ENCODE measurements at places on chromosomes 3 and 15.
A peak's percentile ranks its signal among the peaks of the same experiment; 100 is the strongest.

GRCh38 chr3:108221393-108221792, 831 bp downstream of the IFT57 start:
- DNase-seq: no peak

DNA sequence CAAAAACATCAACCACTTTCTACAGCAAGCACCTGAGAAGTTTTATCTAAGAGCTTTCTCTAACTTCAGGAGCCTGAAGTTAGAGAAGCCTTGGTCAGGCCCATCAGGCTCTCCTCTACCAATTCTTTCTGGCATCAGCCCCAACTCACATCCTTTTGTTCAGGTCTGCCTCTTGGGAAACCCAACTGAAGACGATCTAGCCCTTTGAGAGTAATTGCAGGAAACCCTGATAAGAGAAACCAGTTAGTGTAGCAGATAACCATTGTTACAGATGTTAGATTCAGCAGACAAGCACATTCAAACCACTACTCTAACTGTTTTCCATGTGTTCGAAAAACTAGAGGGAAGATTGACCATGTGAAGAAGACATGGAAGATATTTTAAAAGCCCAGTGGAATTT, 27.0 kb upstream of the DYNC1LI1 start:
- DNase-seq: no peak

GRCh38 chr15:25810631-25811091, 52.5 kb downstream of the ATP10A start:
- no peak for DNase-seq

GRCh38 chr3:196661400-196661799, 21.9 kb downstream of the NRROS start:
- DNase-seq: no peak

DNA sequence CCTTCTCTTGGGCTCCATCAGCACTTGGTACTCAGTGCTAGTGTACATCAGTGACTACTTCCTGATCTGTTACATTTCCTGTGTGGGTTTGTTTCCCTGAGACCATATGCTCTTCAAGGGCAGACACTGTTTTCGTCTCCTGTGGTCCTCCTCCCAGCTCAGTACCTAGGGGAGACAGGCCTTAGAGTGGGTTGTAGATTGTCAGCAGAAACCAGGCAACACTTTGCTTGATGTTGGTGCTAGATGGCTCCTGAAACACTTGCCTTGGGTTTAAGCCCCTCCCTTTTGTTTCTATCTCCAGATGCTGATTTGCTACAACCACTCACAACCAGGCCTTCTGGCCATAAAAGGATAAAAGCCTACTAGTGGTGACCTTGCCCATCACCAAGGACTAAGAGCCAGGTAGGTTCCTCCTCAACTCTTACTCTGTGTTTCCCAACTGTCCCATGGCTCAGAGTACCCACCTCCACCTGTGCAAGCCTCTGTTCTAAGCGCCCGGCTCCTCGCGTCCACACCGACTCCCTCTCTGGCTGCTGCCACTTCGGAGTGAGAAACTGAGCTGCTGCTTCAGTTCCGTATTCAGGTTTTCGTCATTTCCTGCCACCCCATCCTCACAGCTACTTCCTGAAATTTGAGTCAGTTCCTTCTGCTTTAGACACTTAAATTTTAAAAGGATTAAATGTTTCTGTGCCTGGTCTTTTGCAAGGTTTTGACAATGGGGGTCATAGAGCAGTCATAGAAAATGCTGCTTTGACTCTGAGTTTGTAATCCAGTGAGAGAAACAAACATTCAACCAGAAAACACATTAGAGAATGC, at the start of gene HCLS1:
Gene HCLS1 (minus strand): TSS at position 548 of the 816 bp plus-strand sequence. CDS start 2,556 bp downstream, outside the sequence.
- no peak for DNase-seq

- no peak for DNase-seq
These were observed 35.7 kb upstream of the BCL6 start for GRCh38 chr3:187781001-187781400.

GRCh38 chr15:48642795-48643194, 2.7 kb downstream of the FBN1 start:
- DNase-seq: no peak

DNA sequence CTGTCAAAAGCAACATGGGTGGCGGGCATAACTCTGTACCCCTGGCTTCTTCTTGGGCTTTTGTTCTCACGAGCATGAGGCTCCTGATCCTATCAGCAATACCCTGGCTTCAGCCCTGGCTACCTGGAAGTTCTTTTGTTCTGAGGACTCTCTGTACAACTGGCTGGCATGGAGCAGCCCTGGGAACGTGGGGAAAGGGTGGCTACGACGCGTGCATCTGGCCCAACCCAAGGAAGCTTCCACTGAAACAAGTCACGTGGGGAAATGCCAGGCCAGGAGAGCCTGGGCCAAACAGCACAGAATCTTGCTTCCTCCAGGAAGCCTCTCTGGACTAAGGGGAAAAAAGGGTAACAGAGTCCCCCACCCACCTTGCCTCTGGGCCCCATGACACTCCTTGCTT, 22.7 kb upstream of the ATP2B2 start:
- peak; percentile 36 for DNase-seq

DNA sequence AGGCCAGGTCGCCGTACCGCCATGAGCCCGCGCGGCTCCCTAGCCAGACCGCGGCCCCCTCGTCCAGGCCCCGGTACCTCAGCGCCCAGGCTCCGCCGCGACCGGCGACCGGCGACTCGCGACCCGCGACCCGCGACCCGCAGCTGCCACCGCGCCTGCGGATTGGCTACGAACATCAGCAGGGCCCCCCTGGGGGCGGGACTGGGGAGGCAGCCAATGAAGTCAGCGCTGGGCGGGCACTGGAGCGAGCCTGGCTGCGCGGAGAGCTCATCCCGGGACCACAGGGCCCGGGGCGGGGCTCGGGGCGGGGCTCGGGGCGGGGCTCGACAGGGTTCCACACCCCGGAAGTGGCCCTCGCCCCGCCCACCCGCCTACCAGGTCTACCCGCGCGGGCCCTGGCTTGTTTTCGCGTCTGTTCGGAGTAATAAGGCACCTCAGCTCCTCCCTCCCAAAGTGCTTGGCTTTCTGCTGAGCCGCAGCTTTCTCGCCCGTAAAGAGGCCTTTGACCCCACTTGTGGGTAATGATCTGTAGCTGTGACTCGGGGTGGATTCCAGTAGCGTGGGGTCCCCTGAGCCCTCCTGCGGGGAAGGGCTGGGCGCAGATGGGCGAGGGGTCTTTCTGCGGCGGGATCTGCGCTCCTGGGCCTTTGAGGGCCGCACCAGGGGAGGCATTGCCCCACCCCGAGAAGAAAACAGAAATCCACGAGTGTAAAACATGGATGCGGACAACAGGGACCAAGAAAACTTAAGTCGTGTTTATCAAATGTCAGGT, at the start of gene LYSMD4:
Gene LYSMD4 (minus strand): TSS at position 170 of the 772 bp plus-strand sequence. CDS start 1,438 bp downstream, outside the sequence.
- DNase-seq: peak; percentile 98

- DNase-seq: no peak
These were observed 12.8 kb downstream of the BCL2L10 start for GRCh38 chr15:52099651-52100272.

- DNase-seq: no peak
These were observed 40.5 kb downstream of the IL5RA start for GRCh38 chr3:3069723-3070122.

GRCh38 chr3:8343058-8343457, 158.6 kb upstream of the LMCD1 start:
- no peak for DNase-seq

DNA sequence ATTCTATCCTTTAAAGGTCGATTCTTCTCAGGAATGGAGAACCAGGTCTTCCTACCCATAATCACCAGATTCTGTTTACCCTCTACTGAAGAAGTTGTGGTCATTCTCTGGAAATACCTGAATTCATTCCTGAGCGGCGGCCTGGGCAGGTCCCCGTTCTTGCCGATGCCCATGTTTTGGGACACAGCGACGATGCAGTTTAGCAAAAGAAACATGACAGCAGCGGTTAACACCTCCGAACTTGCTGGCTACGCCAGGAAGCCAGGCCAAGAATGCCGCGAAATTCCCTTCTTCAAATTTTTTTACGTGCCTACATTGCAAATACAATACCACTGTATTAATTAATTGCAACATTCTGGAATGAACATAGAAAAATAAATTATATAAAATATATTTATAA, 1.4 kb downstream of the DHFR2 start:
- DNase-seq: no peak

GRCh38 chr3:62057339-62058047, 315.9 kb downstream of the FEZF2 start:
- no peak for DNase-seq

DNA sequence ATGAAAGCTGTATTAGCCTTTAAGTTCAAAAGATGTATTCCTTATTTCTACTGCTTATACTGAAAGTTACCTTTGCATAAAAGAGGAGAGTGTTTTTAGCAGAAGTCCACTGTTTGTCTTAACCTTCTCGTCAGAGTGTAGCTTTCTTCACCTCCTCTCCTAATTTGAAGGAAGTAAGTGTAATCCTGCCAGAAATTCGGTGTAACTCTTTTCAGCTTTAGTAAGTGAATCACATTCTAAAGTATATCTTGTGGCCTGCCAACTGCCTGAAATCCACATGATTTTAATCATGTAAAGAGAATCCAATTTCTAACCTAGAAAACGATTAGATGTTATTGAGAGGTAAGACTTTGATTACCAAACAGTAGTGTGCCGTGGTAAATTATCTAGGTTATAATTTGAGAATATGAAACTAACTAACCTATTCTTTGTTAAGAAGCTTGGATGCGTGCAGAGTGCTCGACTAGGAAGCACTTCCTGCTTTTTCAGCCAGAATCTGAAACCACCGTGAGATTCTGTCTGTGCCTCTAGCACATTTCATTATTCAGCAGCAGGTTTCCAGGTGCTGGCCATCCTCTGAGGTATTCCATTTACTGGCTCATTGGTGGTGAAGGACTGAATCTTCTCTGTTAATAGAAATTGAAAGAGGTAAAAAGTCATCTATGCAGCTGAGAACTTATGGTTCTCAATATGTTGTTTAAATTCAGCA, 7.5 kb downstream of the GYG1 start:
- DNase-seq: no peak

DNA sequence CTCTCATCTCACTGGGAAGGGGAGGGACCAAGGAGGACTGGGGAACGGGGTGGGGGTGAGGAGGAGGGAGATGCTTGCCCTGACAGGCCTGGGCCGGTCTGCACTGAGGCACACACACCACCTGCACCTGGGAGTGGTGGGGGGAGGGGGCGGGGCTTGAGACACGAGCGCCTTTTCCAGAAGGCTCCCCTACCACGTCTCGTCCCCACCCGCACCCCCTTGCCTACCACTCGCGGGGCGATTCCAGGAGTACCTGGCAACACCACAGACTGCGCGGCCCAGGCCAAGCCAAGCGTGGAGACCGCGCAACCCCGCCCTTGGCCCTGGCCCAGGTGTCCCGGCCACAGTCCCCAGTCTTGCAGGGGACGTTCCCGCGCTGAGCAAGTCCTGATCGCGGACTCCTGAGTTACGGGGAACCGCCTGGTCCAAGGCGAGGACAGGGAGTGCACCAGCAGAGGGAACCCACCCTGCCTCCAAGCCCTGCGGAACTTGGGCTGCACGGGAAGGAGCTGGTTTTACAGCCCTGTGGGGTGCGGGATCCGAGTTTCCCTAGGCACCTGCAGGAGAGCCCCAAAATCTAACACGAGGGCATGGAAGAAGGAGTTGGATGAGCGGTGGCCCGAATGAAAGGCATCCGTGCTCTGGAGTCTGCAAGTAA, 68.1 kb upstream of the SH3GL3 start:
- DNase-seq: no peak

GRCh38 chr3:73580343-73580742, 44.4 kb downstream of the PDZRN3 start:
- DNase-seq: peak; percentile 66

- no peak for DNase-seq
These were observed 15.3 kb downstream of the ZBTB47 start for GRCh38 chr3:42668793-42669217.

DNA sequence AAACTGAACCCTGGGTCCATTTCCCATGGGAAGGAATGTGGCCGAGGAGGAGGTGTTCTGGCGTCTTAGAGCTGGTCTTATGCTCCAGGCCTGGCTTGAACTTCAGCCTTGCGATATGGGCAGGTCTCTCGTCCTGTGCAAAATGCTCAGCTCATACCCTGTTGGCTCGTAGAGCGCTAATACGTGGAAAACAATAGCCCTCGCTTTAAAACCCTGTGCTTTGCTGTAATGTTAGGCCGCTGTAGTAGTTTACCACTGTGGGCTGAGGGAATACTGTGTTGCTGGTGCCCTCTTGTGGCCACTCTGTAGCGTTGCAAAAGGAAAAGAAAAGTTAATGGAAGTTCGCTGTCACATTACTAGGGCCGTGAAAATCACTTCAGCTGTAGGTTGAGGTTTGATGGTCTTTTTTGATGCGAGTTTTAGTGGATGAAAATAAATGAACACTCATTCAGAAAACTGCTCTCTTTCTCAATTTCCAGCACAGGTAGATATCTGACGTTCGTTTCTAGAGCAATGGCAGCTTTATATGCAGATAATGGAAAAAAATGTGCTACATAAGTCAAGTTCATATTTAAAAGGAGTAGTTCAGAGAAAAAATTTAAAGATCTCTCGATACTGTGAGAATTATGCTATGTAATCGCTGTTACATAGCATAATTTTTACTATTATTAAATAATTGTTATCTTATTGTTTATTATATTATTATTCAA, 92.9 kb downstream of the MCTP2 start:
- DNase-seq: no peak

GRCh38 chr3:146747928-146748327, 142.8 kb upstream of the PLSCR5 start:
- DNase-seq: no peak

- no peak for DNase-seq
These were observed 29.1 kb upstream of the LXN start for GRCh38 chr3:158701420-158702065.

DNA sequence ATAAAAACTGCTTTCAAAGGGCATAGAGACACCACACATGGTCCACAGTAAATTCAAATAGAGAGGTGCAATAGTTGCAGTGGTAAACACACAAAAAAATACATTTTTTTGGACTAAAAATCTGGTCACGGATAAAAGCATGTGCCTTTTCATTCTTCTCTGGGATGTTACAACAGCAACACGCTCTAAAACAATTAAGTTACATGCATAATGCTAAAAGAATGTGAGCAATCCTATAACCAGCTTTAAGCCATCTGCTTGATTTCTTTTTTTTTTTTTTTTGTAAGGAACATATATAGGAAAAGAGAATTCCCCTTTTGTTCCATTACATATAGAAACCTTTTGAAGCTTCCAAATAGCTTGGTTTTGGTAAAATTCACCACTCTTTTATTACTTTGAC, 20.0 kb downstream of the WNT5A start:
- no peak for DNase-seq

DNA sequence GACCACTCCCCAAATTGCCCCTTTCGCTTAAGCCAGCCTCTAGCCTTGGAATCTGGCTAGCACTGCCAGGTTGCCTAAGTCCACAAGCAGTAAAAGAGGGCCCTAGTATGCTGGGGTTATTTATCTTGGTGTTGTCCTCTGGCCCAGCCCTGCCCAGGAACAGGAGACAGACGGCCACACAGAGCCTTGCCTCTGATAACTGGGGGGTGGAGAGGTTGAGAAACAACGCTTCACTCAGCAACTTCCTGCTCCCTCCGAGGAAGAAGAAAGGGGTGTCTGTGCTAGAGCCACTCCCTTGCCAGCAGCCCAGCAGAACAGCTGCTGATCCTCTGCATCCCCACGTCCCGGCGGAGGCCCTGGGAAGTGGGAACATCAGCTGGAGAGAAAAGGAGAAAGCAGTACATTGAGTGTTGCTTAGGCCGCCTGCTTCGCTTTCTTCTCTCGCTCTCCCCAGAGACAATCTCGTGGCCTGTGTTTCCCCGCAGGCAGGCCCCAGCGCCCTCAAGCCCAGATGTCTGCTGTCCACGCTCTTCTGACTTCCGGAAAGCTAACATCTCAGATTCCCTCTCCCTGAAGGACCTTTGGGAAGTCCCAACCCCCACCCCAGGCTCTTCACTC, 22.6 kb upstream of the C3orf70 start:
- peak; percentile 79 for DNase-seq

GRCh38 chr15:70962084-70962483, 69.5 kb downstream of the LRRC49 start:
- no peak for DNase-seq

- DNase-seq: no peak
These were observed 284.1 kb upstream of the NR2E3 start for GRCh38 chr15:71526060-71526820.

Data from islet precursor cell (in vitro differentiated cells).